ENCODE measurements at places on chromosomes 2 and 18.
A peak's percentile ranks its signal among the peaks of the same experiment; 100 is the strongest.

- DNase-seq: no peak
Measured at GRCh38 chr2:232971744-232972143, 41.3 kb downstream of the NGEF start.

GRCh38 chr2:222714361-222715241 lies 43.1 kb downstream of the MOGAT1 start:
- DNase-seq: no peak

- no peak for DNase-seq
Measured at GRCh38 chr18:12518832-12519531, 111.3 kb downstream of the PRELID3A start.

- no peak for DNase-seq
Measured at GRCh38 chr2:18479947-18480369, 80.5 kb downstream of the RDH14 start.

GRCh38 chr2:196989496-196989895 lies 63.0 kb upstream of the PGAP1 start:
- DNase-seq: no peak

DNA sequence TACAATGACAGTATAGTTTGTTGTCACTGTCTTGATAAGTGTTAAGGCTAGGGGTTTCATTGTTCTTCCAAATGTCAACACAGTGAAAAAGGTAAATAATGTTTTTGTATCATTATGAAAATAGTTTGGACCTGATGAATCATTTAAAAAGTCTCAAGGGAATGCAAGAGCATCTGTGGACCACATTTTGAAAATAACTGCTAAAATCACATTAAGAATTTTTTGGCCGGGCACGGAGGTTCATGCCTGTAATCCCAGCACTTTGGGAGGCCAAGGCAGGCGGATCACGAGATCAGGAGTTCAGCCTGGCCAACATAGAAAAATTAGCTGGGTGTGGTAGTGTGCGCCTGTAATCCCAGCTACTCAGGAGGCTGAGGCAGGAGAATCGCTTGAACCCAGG lies 10.3 kb downstream of the SCN1A start:
- DNase-seq: no peak

DNA sequence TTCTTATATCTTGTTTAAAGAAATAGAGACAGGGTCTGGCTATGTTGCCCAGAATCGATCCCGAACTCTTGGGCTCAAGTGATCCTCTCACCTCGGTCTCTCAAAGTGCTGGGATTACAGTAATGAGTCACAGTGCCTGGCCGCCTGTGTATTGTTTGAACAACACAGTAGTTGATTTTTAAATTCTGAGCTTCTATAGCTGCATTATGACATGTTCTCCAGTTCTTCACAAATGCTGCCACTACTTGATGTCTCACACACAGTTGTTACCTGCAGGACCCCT lies 7.7 kb upstream of the RHOB start:
- no peak for DNase-seq

- no peak for DNase-seq
Measured at GRCh38 chr2:198863655-198864054, 594.1 kb downstream of the SATB2 start.

DNA sequence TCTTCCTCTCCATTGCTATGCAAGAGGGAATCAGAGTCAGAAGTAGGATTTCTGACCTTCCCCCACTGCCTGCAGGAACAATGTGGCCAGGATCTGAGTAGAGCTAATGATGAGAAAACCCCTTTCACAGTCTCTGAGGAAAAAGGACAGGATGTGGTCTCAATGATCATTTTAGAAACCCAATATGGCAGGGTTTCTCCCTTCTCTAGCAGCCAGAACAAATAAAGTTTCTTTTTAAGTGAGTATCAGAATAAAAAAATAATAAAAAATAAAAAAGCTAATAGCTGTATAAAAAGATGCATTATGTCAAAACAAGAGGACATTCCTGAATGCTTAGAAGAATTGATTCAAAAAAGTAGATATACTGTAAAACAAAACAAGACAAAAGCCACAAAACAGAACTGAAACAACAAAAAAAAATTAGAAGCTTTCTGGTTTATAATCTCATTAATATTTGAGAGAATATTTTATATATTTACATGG lies 1124.9 kb upstream of the ZEB2 start:
- DNase-seq: peak; percentile 48

DNA sequence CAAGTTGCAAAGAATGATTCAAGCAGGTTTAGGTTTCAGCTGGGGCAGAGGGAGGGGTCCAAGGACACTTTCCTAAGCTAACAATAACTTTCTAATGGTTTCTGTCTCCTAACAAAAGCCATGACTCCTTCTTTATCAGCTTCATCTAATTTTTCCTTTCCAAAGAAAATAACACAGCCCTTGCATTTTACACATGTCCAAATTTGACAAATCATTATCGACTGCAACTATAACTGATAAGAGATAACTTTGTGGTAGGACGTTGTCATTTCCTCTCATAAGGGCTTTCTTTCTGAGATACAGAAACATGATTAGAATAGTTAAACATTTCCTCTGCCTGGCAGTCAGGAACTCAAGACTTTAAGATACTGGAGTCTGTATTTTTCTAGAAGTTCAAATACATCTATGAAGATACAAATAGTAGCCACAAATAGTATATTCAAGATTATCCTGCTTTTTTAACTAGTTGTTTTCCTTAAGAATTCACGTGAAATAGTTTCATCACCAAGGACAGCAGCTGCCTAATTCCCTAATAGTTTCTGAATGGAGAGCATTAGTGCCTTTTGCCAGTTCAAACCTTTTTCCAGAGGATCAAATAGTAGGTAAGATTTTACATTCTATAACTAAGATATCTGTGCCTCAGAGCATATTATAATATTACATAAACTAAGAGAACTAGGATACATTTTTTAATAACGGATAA lies 263.2 kb downstream of the EXOC6B start:
- no peak for DNase-seq

DNA sequence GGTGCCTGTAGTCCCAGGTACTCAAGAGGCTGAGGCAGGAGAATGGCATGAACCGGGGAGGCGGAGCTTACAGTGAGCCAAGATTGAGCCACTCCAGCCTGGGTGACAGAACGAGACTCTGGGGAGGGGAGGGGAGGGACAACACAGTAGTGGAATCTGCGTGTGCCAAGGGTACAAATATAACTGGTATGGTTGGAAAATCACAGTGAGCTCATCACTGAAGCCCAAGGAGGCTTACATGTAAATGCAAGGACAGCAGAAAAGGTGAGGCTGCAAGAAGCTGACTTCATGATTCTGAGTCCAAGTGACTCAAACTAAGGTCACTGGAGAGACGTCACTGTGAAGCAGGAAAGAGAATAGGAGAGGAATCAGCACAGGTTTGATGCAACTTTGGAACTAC lies 9.2 kb downstream of the SEPTIN10 start:
- DNase-seq: no peak

DNA sequence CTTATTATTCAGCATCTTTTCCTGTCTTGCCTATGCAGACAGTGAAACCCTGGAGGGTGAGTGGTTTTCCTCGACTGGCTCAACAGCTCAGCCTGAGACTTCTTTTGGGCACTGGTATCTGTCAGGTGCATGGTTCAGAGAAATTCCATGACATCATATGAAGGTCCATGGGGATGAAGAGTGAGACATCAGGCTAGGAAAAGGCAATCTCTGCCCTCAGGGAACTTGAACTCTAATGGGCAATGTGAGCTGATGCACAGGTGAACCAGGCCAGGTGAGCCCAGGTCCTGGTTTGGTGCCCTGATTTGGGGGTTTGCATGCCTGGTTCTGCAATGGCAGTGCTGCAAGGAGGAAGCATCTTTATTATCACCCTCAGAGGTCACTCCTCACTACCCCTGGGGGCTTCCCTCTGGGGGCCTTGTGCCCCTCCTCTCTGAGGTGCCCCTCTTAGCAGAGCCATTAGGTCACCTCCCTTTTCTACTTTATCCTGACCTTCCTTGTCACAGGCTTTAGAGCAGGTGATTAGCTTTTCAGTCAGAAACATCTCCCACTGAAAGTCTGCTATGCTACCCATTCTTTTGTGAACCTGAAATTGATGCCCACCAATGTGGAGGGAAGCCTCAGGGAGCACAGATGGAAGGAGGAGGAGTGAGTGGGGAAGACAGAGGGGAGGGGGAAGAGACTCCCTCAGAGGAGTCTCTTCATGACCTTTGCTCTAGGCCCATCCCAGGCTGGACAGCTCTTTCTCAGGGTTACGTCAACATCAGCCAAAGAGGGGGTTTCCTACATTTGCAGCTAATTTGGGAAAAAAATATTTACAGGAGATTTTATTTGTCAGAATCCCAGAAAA lies 47.3 kb downstream of the MERTK start:
- no peak for DNase-seq

DNA sequence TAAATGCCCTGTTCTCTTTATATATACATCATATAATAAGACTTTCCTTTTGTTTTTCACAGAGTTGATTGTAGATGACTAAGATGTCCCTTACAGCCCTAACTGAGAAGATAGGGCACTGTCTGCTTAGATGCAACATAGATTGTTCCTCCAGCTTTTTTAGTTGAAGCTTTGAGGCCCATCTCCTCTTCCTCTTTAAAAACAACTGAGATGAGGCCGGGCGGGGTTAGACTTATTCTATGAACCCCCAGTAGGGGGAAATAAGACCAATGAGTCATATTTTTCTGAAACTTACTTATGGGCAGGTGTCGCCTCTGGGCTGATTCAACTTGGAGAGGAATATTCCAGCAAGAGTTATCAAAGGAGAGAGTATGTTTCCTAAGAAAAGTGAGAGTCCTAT lies 84.6 kb downstream of the FBXO15 start:
- DNase-seq: no peak

- no peak for DNase-seq
Measured at GRCh38 chr2:102619414-102620319, at the start of gene SLC9A2. Gene SLC9A2, plus strand, starts transcription at chr2:102619553. Its CDS starts 296 bp downstream, at chr2:102619849.

DNA sequence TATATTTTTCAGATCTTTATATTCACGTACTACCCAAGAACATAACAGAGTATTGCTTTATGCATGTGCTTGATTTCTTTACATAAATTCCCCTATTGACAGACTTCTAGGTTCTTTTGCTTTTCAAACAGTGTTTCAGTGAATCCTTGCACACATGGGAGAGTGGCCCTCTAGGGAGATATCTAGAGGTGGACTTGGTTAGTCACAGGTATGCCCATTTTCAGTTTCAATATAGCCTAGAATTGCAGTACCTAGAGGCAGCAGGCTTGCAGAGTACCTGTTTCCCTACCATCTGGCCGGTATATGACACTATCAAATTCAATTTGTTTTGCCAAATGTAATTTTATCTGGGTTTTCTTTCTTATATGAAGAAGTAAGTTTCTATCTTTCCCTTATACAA lies 36.8 kb downstream of the EML6 start:
- DNase-seq: no peak

DNA sequence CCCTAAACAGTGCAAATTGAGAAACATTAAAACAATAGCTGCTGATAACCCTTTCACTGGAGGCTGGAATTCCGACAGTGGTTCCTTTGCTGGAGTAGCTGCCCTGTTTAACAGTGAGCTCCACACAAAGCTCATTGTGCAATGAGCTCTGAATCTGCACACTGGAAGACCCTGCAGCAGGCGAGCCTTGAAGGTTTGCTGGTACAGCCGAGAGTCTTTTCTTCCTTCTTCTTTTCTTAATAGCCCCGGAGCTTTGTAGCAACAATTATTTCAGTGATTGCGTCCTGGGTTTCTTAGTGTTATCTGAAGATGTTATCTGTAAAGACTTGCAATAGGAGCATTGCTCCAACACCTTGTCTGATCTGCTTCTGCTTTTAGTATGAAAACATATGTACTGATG lies 50.8 kb upstream of the CXCR4 start:
- no peak for DNase-seq

- DNase-seq: no peak
Measured at GRCh38 chr18:56235071-56235470, 403.3 kb downstream of the TXNL1 start.

- DNase-seq: no peak
Measured at GRCh38 chr2:234796045-234796591, 155.7 kb upstream of the SH3BP4 start.

DNA sequence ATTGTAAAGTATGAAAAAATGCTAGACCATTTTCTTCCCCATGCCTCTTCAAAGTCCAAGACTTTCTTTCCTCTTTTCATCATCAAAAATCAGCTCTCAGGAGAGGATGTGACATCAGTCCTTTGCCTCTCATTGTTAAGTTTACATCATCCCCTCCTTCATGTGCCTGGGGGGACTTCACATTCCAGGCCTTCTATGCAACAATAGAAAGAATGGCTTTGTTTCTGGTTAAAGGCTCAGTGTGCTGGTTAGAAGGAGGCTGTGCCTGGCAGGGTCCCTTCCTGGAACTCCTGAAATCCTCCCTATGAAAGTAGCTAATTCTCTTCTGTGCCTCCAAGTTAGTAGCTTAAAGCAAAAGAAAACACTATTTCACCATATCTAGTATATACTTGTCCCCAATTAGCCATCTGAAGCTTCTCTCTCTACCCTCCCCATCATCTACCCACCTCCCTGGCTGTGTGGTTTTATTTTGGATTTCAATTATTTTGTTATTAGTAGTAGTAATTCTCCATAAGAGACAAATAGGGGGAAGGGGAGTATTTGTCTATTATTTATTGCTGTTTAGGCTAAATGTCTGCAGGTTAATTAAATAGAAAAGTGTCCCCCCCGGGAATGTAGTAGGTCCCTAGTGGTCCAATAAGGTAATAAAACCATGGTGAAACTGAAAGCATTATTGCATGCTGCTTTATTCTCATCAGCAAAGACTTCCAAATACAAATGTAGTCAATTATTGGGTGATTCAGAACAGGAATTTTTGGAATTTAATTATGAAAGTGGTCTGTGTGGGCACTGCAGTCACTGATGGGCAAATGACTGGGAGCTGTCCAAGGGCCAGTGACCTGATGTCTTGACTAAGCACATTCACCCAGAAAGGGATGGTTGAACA lies 69.0 kb downstream of the CPO start:
- no peak for DNase-seq
